ENCODE measurements at places on chromosomes 2 and 18.

- DNase-seq: no peak
Measured at GRCh38 chr2:84482603-84483002, 23.5 kb upstream of the SUCLG1 start.

DNA sequence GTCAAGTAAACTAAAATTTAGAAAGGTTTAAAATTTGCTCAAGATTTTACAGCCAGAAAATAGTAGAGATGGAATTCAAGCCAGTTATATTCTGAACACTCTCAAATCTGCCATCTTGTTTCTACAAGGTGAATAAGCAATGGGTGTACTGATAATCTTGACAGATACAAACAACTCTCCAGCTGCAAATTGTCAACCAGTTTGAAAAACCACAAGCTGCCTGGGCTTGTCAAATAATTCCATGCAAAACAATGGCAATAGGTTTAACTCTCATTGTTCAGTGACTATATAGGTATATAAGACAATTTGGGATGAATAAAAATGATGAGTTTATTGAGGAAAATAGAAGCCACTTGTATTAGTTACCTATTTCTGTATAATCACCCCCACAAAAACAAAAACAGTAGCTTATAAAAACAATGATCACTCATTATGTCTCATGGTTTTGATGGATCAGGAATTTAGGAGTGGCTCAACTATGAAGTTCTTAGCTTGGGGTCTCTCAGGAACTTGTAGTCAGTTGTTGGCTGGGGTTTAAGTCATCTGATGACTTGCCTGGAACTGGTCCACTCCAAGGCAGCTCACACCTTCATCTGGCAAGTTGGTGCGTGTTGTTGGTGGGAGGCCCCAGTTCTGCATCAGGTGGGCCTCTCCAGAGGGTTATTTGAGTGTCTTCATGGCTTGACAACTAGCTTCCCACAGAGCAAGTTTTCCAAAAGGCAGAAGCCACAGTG, 12.6 kb upstream of the EVA1A start:
- peak; percentile 92 for DNase-seq

GRCh38 chr2:232889876-232890401, 19.9 kb downstream of the SNORC start:
- no peak for DNase-seq

DNA sequence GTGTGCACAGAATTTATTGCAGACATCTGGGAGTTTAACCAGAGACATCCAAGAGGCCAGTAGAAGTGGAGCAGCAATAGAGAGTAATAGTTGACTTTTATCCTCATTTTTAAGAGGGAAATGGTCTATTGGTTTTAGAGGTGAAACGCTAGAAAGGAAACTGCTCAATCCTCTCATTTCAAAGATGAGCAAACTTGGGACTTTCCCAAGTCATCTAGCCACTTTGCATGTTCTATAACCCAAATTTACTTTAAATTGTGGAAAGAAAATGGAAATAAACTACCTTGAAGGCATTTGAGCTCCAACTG, 601.7 kb downstream of the ARHGAP15 start:
- peak; percentile 20 for DNase-seq

- peak; percentile 66 for DNase-seq
Measured at GRCh38 chr2:234288974-234289455, 207.9 kb downstream of the ARL4C start.

DNA sequence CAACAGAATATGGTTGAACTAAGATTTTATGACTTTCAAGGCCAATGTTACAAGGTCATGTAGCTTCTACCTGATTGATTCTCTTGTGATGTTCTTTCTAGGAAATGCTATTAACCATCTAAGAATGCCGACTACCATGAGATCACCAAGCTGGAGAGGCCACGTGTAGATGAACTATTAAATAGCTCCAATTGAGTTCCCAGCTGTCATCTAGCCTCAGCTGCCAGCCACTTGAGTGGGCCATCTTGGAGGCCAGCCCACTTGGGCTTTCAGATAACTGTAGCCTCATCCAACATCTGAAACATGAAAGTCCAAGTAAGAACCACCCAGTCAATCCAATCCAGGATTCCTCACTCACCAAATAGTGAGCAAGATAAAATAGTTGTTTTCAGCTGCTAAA, 376.9 kb upstream of the TMEFF2 start:
- DNase-seq: no peak

DNA sequence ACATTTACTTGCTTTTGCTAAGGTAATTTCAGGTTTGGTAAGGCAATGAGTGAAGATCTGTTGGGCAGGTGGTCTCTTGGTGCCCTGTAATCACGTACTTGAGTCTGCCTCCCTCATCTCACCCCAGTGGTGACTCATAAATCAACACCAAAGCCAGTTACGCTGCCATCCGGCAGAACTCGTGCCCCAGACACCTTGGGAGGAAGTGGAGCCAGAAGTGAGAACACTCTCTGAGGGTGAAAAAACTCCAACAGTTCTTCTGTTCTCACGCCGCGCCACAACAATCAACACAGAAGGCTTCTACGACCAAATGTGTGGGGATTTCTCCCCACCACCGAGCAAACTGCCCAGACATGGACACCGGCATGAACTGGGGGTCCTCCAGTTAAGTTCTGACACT, 206.2 kb downstream of the ARL4C start:
- peak; percentile 70 for DNase-seq

DNA sequence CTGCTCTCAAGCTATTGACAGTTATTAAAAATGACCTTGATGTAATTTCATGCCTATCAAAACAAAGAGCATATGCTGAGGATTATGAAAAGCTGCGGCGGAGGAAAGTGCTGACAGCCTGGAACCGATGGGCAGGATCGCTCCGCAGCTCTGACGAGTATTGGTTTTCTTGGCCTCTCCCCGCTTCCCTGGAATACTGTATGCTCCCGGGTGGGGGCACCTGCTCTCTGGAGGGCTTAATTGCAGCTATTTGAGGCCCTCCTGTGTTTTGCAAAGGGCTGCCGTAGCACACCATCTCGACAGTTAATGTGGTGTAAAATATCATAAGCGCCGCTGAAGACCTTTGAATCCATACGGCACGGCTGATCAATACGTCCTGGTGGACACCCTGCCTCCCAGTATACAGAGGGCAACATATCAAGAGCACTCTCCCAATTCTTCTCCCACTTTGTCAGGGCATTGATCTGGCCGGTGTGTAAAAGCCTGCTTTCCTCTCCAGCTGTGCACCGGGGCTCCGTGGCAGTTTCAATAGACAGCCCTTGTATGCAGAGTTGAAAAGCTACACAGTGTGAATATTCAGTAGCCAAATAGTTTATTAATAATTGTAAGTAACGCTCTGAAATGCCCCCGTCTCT, 662.4 kb downstream of the GALR1 start:
- no peak for DNase-seq

DNA sequence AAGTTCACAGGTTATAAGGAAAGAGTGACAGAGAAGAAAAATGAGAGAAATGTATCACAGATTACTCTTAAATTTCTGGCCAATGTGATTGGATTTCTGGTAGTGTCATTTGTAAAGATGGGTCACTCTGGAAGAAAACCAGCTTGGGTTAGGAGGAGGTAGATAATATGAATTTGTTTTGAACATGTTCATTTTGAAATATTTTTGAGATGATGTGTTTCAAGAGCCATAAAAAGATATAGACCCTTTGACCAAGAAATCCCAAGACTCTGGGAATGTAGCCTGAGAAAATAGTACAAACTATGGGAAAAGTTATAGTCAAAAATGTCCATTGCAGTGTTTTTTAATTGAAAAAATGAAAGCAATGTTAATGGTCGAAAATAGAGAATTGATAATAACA, 70.7 kb downstream of the CALCRL start:
- no peak for DNase-seq

DNA sequence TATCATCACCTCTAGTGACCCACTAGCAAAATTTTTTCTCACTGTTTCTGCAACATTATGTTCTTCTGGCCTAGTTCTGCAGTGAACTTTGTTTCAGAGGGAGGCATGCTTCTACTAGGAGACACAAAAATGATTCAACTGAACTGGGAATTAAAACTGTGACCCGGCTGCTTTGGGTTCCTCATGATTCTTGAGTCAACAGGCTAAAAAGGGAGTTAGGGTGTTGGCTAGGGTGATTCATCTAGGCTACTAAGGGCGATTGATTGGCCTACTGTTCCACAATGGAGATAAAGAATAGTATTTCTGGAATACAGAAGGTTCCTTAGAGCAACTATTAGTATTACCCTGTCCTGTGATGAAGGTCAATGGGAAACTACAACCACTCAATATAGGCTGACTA, 179.5 kb downstream of the PPP1R1C start:
- DNase-seq: peak; percentile 46

DNA sequence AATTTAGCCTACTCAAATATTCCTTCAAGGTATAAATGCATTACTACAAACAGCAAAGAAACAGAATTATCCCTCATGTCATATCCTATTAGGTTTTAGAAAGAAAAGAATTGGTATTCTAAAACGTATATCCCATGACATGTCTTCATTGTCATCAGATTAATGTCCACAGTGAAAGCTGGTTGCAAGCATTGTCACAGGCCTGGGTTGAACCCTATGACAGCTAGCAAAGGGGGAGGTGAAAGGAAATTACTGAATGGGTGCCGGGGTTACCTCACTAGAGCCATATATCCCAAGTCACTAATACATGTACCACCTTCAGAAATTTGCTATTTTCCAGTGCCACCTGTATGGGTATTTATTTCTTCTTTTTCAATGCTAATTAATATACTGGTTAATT, 1630.5 kb upstream of the NXPH2 start:
- no peak for DNase-seq

- no peak for DNase-seq
Measured at GRCh38 chr2:62455957-62456692, 49.9 kb downstream of the TMEM17 start.

All from bronchial epithelial cell (primary cell).